ENCODE measurements at places on chromosomes 12 and 14. TPM values are rescaled to one million over a fixed set of nuclear protein-coding genes. Genes with fewer than 3 reads are reported as not detected.

The SNW1 gene
- total RNA-seq = 51.9 TPM

The KRT75 gene
- not detected for total RNA-seq

The AGAP2 gene
- total RNA-seq = 0.19 TPM

The MYO1H gene
- not detected for total RNA-seq

The DEPDC4 gene
- 0.75 TPM for total RNA-seq

The CELA1 gene
- total RNA-seq = not detected

The PLA2G1B gene
- total RNA-seq = not detected

The CCNT1 gene
- 19.6 TPM for total RNA-seq

The PLCZ1 gene
- 0.06 TPM for total RNA-seq

The NOXRED1 gene
- 0.12 TPM for total RNA-seq

The SLC6A15 gene
- 0.13 TPM for total RNA-seq

The C14orf39 gene
- total RNA-seq = not detected

The MSI1 gene
- not detected for total RNA-seq

The KLHL33 gene
- total RNA-seq = 0.13 TPM

The RD3L gene
- not detected for total RNA-seq

The ATG14 gene
- 9.5 TPM for total RNA-seq

The GALNT8 gene
- not detected for total RNA-seq

The CCDC175 gene
- total RNA-seq = not detected

The PPP1R13B gene
- 1.8 TPM for total RNA-seq

The ASIC1 gene
- 1.4 TPM for total RNA-seq

The TRPV4 gene
- 0.53 TPM for total RNA-seq

The KRAS gene
- 11.3 TPM for total RNA-seq

The FGD4 gene
- 61.6 TPM for total RNA-seq

The SDR9C7 gene
- not detected for total RNA-seq

The BLOC1S1 gene
- total RNA-seq = 177 TPM

The MTA1 gene
- 24.3 TPM for total RNA-seq

The KRT6A gene
- total RNA-seq = 0.66 TPM

The ADAMTS20 gene
- total RNA-seq = not detected

The RASAL1 gene
- total RNA-seq = not detected

The ASCL1 gene
- total RNA-seq = not detected

The PTPRB gene
- total RNA-seq = 2.4 TPM

Data from aortic smooth muscle cell (primary cell).